ENCODE measurements at places on chromosomes 6 and 20. TPM values are rescaled to one million over a fixed set of nuclear protein-coding genes. Genes with fewer than 3 reads are reported as not detected.

OVOL2 gene
- 0.08 TPM for polyA plus RNA-seq

LPIN3 gene
- 17.3 TPM for polyA plus RNA-seq

PPP1R3G gene
- polyA plus RNA-seq: 0.63 TPM

PERP gene
- polyA plus RNA-seq: 13.6 TPM

C20orf141 gene
- polyA plus RNA-seq: not detected

CAGE1 gene
- not detected for polyA plus RNA-seq

DNA sequence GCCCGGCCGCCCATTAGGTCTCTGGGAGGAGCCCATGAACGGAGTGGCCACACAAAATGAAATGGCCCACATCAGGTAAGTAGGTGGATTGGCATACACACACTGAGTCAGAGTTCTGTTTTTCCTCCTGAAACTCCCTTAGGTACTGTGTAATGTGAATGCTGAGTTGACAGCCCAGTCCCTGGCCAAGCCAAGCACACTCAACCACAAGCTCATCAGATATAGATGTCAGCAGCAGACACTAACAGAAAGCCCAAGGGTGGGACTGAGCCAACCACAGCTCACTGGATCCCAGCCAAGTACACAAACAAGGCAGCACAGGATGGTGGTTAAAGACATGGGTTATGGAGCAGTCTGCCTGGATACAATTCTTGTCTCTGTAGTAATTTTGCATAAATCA lies 403.4 kb downstream of the GJA1 start:
- no peaks in the 10 kb centered on the region for H3K27me3 ChIP-seq
- H3K4me3 ChIP-seq: no peak overlapping the region
- peaks cover 2% of the 10 kb centered on the region for H3K4me1 ChIP-seq
- H3K27ac ChIP-seq: no peak overlapping the region

- no peak overlapping the region for H3K4me3 ChIP-seq
- DNase-seq: no peak
- H3K4me1 ChIP-seq: peaks cover 5% of the 10 kb centered on the region
- H3K36me3 ChIP-seq: no peaks in the 10 kb centered on the region
- no peaks in the 10 kb centered on the region for H3K27me3 ChIP-seq
Observed at GRCh38 chr20:9492067-9492466, 22.3 kb upstream of the LAMP5 start.

DNA sequence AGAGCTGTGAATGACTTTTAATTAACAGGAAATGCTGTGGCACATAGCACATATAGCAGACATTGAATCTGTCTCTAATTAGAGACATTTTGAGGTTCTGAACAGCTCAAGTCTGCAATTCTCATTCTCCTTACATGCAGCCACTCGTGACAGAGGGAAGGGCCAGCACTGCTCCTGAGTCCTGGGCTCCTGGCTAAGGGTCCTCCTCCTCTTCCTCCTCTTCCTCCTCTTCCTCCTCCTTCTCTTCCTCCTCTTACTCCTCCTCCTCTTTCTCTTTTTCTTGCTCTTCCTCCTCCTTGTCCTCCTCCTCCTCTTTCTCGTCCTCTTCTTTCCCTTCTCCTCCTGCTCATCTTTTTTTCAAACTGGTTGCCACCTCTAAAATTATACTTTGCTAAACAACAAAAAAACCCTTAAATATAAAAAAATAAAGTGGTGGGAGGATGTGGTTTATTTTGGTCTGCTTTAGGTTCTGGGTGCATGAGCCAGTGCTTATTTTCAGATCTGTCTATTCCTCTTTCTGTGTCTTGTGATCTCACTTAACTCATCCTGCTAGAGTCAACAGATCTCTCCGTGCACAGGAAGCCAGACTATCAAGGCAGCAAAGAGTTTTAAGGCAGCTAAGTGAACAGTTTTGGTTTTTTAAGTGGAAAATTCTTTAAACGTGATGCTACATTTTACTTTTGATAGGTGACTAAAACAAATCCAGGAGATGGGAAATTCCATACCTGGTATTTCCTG lies 159.3 kb downstream of the CD83 start:
- no peaks in the 10 kb centered on the region for H3K27me3 ChIP-seq
- DNase-seq: no peak
- H3K4me3 ChIP-seq: no peak overlapping the region
- no peaks in the 10 kb centered on the region for H3K36me3 ChIP-seq

DNA sequence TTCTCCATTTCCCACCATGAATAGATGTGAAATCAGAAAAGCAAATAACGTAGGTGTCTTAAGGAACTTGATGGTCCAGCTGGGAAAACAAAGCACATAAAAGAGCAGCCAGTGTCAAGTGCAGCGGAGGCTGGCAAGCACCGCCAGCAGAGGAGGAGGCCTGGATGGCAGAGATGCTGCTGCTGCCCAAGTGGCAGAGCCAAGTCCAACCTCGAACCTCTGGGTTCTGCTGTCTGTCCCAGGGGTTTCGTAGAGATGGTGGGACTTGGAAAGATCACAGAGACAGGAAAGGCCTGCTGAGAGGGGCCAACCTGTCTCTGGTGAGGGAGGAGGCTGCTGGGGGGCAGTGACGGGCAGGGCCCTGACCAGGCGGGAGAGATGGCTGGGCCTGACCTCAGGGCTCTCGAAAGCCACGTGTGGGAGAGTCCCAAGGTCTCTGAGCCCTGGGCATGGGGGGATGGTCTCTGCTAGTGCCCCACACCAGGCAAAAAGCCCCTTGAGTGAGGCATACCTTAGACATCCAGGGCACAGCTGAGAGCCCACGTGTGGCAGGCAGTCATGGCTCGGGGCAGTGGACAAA lies 77.3 kb downstream of the TCP11 start:
- DNase-seq: no peak
- H3K27me3 ChIP-seq: no peaks in the 10 kb centered on the region
- no peaks in the 10 kb centered on the region for H3K4me1 ChIP-seq

GRCh38 chr6:170184316-170184715 lies 106.6 kb downstream of the DLL1 start:
- H3K4me1 ChIP-seq: no peaks in the 10 kb centered on the region
- no peak for DNase-seq
- H3K36me3 ChIP-seq: no peaks in the 10 kb centered on the region
- H3K4me3 ChIP-seq: no peak overlapping the region

GRCh38 chr6:35216851-35217811 lies 3.4 kb downstream of the SCUBE3 start:
- no peaks in the 10 kb centered on the region for H3K36me3 ChIP-seq
- DNase-seq: no peak
- H3K27me3 ChIP-seq: no peaks in the 10 kb centered on the region
- H3K4me1 ChIP-seq: peaks cover 27% of the 10 kb centered on the region
- H3K27ac ChIP-seq: peak overlapping the region; percentile 77

- no peak within 1 kb of the TSS for H3K27ac ChIP-seq
- H3K36me3 ChIP-seq: no peaks in the 10 kb centered on the region
- H3K4me1 ChIP-seq: no peaks in the 10 kb centered on the region
- DNase-seq: peak; percentile 93
- peak within 1 kb of the TSS; percentile 50 for H3K4me3 ChIP-seq
Observed at GRCh38 chr6:39228992-39229767, at the start of gene KCNK5. Gene KCNK5, minus strand, starts transcription at chr6:39229475. Its CDS starts 364 bp downstream, at chr6:39229111.

DNA sequence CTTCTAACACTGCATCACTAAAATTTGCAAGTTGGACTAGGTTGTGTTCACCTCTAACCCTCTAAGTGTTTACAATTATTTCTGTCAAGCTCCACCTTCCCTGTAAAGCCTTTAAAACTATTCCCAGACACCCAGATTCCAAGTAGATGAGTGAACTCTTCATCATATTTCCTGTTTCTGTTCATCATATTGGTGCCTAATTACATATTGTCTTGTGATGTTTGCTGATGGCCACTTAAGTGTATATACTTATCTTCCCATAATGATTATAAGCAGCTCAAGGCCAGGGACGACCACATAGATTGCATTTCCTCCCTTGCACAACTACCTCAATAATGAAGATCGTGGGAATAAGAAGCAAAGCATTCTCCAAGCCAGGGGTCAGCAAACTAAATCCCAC lies 16.8 kb downstream of the TNFRSF21 start:
- no peak for DNase-seq
- no peaks in the 10 kb centered on the region for H3K36me3 ChIP-seq
- no peak overlapping the region for H3K27ac ChIP-seq
- no peak overlapping the region for H3K4me3 ChIP-seq
- H3K27me3 ChIP-seq: no peaks in the 10 kb centered on the region

GRCh38 chr6:121627761-121628160 lies 192.3 kb downstream of the GJA1 start:
- H3K27me3 ChIP-seq: no peaks in the 10 kb centered on the region
- H3K4me1 ChIP-seq: no peaks in the 10 kb centered on the region
- H3K4me3 ChIP-seq: no peak overlapping the region
- no peaks in the 10 kb centered on the region for H3K36me3 ChIP-seq

DNA sequence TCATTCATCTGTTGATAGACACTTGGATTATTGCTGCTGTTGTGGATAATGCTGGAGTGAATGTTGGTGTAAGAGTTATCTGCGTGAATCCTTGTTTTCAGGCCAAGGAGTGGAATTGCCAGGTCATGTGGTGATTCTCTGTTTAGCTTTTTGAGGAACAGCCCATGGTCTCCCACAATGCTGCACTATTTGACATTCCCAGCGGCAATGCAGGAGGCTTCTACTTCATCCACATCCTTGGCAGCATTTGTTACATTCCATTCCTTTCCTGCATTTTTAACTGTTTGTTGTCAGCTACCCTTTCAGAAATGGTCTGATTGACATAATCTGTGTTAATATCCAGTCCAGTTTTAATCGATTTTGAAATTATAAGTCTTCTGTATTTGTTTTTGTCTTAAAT lies 51.7 kb upstream of the CLDN20 start:
- H3K27me3 ChIP-seq: no peaks in the 10 kb centered on the region
- no peak overlapping the region for H3K27ac ChIP-seq
- no peaks in the 10 kb centered on the region for H3K36me3 ChIP-seq
- DNase-seq: no peak

GRCh38 chr6:56017198-56017597 lies 141.8 kb upstream of the BMP5 start:
- DNase-seq: no peak
- no peaks in the 10 kb centered on the region for H3K27me3 ChIP-seq
- H3K4me1 ChIP-seq: no peaks in the 10 kb centered on the region

Measured in aorta (tissue), 5 donors.